Thoracic aorta (tissue), 2 donors: ENCODE measurements at places on chromosomes 7 and 10. TPM values are rescaled to one million over a fixed set of nuclear protein-coding genes. Genes with fewer than 3 reads are reported as not detected.

GRCh38 chr7:1358376-1359050, 100.8 kb downstream of the MICALL2 start:
- no peaks in the 10 kb centered on the region for H3K27me3 ChIP-seq
- H3K27ac ChIP-seq: no peak overlapping the region
- DNase-seq: no peak
- H3K4me3 ChIP-seq: no peak overlapping the region
- H3K4me1 ChIP-seq: no peaks in the 10 kb centered on the region

GRCh38 chr7:106788637-106789036, 76.4 kb upstream of the PIK3CG start:
- no peaks in the 10 kb centered on the region for H3K27me3 ChIP-seq
- H3K4me1 ChIP-seq: no peaks in the 10 kb centered on the region
- H3K4me3 ChIP-seq: no peak overlapping the region
- DNase-seq: no peak
- H3K27ac ChIP-seq: no peak overlapping the region
- H3K36me3 ChIP-seq: no peaks in the 10 kb centered on the region

GRCh38 chr10:73096449-73097304, at the start of gene P4HA1:
Gene P4HA1 (minus strand): TSS chr10:73096866. CDS start chr10:73074883, 21,983 bp downstream.
- peak; percentile 93 for DNase-seq
- H3K4me1 ChIP-seq: peaks cover 21% of the 10 kb centered on the region
- H3K27ac ChIP-seq: peak within 1 kb of the TSS; percentile 95
- H3K36me3 ChIP-seq: no peaks in the 10 kb centered on the region

- peak within 1 kb of the TSS; percentile 88 for H3K4me3 ChIP-seq
- H3K36me3 ChIP-seq: peaks cover 7% of the 10 kb centered on the region
- H3K4me1 ChIP-seq: peaks cover 35% of the 10 kb centered on the region
- no peak for DNase-seq
- peak within 1 kb of the TSS; percentile 94 for H3K27ac ChIP-seq
These were observed at the start of gene BCAP29 for GRCh38 chr7:107579885-107580715. Gene BCAP29 (plus strand): TSS chr7:107580246. CDS start chr7:107580773, 527 bp downstream.

Gene IFIT3
- 22.7 TPM for total RNA-seq

GRCh38 chr10:78215645-78216044, 182.0 kb downstream of the RPS24 start:
- peak overlapping the region; percentile 11 for H3K4me3 ChIP-seq
- DNase-seq: peak; percentile 42
- no peaks in the 10 kb centered on the region for H3K27me3 ChIP-seq
- H3K4me1 ChIP-seq: peaks cover 19% of the 10 kb centered on the region

Gene ACTA2
- 4,797 TPM for total RNA-seq

GRCh38 chr7:72326811-72327210, 85.3 kb downstream of the CALN1 start:
- DNase-seq: no peak
- no peak overlapping the region for H3K4me3 ChIP-seq
- no peaks in the 10 kb centered on the region for H3K27me3 ChIP-seq
- no peaks in the 10 kb centered on the region for H3K36me3 ChIP-seq
- H3K4me1 ChIP-seq: no peaks in the 10 kb centered on the region
- H3K27ac ChIP-seq: no peak overlapping the region

Gene ADIRF
- 644 TPM for total RNA-seq

Gene SPDYE16
- total RNA-seq: 1.4 TPM

Gene FAM13C
- 30.9 TPM for total RNA-seq

Gene GFRA1
- total RNA-seq: 5.8 TPM

Gene AEBP1
- total RNA-seq: 1,415 TPM

Gene NRG3
- total RNA-seq: 0.41 TPM

Gene RASA4B
- 21.9 TPM for total RNA-seq

Gene C10orf62
- total RNA-seq: not detected

GRCh38 chr7:75072981-75073283, 670 bp downstream of the RCC1L start:
- no peaks in the 10 kb centered on the region for H3K27me3 ChIP-seq
- H3K27ac ChIP-seq: peak overlapping the region; percentile 89
- no peak for DNase-seq
- H3K36me3 ChIP-seq: peaks cover 26% of the 10 kb centered on the region

GRCh38 chr10:58608826-58609531, 96.3 kb downstream of the BICC1 start:
- no peaks in the 10 kb centered on the region for H3K4me1 ChIP-seq
- no peaks in the 10 kb centered on the region for H3K36me3 ChIP-seq
- no peaks in the 10 kb centered on the region for H3K27me3 ChIP-seq
- no peak overlapping the region for H3K4me3 ChIP-seq
- no peak for DNase-seq

Gene PBLD
- 8.0 TPM for total RNA-seq

DNA sequence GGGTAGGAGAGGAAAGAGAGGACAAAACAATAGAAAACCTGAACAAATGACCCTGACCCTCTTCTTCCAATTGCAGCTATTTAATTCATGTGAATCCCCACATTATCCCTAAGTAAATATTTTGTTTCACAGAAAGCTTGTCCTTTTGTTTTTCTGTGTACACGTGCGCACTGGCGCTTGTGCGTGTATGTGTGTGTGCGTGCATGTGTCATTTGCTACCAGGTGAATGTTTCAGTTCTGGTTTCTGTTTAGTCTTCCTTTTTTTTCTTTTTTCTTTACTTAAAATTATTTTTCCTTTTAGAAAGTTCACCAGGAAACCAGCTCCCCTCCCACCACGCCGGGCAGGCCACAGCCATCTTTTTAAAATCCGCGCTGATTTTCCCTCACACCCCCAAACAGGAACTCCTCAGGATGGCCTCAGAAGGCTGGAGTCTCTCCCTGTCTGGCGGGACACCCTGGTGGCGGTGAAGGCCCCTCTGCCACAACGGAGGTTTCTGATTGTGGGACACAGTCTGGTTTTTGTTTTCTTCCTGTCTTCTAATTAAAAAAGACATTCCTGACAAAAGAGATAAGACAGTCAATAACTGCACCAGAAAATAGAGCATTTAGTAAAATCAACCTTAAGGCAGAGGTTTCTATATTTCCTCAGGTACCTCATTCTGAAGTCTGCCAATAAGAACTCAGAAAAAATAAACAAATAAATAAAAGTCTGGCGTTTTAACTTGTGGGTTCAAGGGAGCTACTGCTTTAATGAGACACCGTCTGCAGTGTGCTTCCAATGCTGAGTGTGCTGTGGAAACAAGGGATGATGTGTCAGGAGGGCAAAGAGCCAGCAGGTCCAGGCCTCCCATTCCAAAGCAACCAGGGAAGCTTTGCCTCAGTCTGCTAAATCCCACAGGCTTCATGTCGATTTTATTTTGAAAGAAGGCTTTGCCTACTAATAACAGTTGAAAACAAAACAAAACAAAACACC, 17.4 kb downstream of the IRF5 start:
- H3K4me3 ChIP-seq: no peak overlapping the region
- no peak for DNase-seq

Gene LBX1
- not detected for total RNA-seq

Gene PRRT4
- 3.7 TPM for total RNA-seq

- H3K27ac ChIP-seq: peak overlapping the region; percentile 99
- H3K27me3 ChIP-seq: no peaks in the 10 kb centered on the region
- H3K36me3 ChIP-seq: no peaks in the 10 kb centered on the region
- peak overlapping the region; percentile 51 for H3K4me3 ChIP-seq
- no peak for DNase-seq
- H3K4me1 ChIP-seq: peaks cover 56% of the 10 kb centered on the region
These were observed 89.9 kb downstream of the RNF216 start for GRCh38 chr7:5691606-5692005.

Gene ADCYAP1R1
- total RNA-seq: 1.4 TPM

DNA sequence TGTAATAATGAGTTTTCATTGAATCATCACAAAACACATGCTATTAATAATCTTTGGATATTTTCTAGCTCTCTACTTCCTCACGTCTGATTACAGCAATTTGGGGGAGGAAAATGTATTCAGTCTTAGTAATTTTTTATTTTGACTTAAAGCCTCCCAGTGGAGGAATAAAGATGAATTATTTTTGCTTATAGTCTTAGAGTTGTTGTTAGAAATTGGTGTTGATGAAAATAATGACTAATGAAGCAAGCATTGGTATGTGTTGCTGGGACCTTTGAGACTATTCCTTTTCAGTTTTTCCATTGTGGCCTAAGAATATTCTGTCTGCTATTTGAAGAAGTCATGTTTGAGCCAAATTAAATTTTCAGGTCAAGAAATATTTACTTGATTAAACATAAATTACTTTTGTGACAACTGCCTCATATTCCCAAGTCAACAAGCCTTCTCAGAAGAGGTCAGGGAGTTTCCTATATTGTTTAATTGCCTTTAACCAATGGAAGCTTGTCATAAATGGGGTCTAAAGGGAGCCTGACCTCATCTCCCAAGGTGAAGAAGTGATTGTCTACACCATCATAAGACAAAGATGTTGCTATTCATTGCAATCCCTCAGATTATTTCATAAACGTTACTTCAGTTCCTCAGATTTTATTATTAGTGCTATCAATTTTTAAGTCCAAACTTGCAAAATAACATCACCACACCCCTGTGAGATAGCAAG, 90.0 kb downstream of the ST7 start:
- no peak overlapping the region for H3K4me3 ChIP-seq
- H3K27ac ChIP-seq: peak overlapping the region; percentile 50
- peaks cover 62% of the 10 kb centered on the region for H3K4me1 ChIP-seq
- H3K27me3 ChIP-seq: no peaks in the 10 kb centered on the region
- no peak for DNase-seq

DNA sequence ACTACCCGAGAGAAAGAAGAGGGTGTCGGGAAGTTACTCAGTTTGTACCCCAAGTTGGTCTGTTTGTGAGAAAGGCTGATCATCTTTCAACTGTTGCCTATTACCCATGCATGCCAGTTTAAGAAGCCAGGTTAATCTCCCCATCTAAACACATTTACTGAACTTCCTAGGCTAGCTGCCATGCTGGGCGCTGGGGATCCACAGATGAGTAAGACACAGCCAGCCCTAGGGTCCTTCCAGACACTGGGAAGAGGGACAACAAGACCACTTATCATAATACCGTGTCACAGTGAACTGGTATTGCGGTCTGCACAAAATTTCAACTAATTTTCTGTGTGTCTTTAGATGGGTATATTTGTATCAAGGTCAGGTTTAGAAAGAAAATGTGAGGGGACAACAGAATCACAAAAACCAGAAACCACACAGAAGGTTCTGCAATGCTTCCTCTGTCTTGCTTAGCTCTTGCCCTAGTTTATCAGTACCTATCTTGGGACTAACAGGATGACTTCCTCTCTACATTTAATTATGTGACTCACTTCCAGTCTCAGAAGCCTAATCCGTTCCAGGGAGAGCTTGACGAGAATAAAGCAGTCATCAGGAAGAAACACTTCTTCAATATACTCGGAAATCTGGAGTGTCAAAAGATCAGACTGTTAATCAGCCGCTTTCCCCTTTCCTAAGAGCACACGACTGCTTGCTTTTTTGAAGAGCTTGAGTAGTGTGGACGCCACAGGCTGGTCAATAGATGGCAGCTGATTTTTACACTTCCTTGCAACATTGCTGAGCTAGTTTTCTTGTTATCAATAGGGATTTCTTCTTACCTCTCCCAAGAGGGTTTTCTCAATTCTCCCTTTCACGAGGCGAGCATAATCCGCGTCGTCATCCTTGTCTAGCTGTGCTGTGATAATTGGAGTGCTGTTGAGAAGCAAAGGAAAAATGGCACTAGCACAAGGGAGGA, 45.7 kb downstream of the POLR3A start:
- no peak overlapping the region for H3K4me3 ChIP-seq
- peaks cover 61% of the 10 kb centered on the region for H3K36me3 ChIP-seq
- peaks cover 27% of the 10 kb centered on the region for H3K4me1 ChIP-seq
- no peak for DNase-seq
- H3K27ac ChIP-seq: no peak overlapping the region

GRCh38 chr7:30929686-30930085, 18.0 kb downstream of the AQP1 start:
- no peak for DNase-seq
- H3K36me3 ChIP-seq: peaks cover 22% of the 10 kb centered on the region
- peaks cover 5% of the 10 kb centered on the region for H3K4me1 ChIP-seq
- H3K4me3 ChIP-seq: no peak overlapping the region
- no peak overlapping the region for H3K27ac ChIP-seq

GRCh38 chr7:116315803-116316202, 105.5 kb downstream of the TES start:
- H3K27me3 ChIP-seq: no peaks in the 10 kb centered on the region
- H3K36me3 ChIP-seq: no peaks in the 10 kb centered on the region
- H3K4me3 ChIP-seq: no peak overlapping the region
- DNase-seq: no peak

GRCh38 chr7:38839851-38840250, 69.1 kb downstream of the VPS41 start:
- H3K27me3 ChIP-seq: no peaks in the 10 kb centered on the region
- H3K4me1 ChIP-seq: no peaks in the 10 kb centered on the region
- H3K27ac ChIP-seq: no peak overlapping the region
- H3K36me3 ChIP-seq: no peaks in the 10 kb centered on the region
- no peak for DNase-seq
- no peak overlapping the region for H3K4me3 ChIP-seq

Gene GDF10
- total RNA-seq: 2.5 TPM

GRCh38 chr10:17607603-17608332, 9.4 kb downstream of the HACD1 start:
- DNase-seq: no peak
- H3K36me3 ChIP-seq: peaks cover 3% of the 10 kb centered on the region
- no peak overlapping the region for H3K4me3 ChIP-seq
- H3K27me3 ChIP-seq: no peaks in the 10 kb centered on the region

DNA sequence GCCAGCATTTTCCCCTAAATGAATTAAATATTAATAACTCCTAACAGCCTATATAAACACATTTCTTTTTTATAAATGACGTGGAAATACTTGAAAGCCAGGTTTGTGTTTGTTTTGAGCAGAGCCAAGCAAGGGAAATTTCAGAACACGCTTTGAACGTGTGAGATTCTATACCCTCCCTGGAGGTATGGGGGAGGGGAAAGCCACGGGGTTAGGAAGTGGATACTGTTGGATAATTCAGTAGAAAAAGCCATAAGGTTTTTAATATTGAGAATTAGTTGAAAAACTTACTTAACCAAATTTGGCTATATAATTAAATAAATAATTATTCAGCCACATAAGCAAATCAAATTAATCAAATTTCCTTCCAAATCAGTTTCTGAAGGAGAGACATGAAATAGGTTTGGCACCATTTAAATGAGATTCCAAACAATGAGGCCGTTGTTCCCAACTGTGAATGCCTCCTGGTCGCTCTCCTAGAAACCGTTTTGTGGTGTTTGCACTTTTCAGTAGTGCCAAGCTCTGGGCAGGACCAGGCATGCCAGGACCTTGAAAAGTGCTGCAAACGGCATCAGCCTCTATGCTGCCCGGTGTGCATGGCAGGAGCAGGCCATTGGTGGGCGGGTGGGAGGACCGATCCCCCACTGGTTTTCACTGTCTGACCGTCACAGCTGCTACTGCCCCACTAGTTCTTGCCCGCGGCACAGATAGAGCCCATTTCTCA, 88.1 kb downstream of the SEPTIN14 start:
- no peak for DNase-seq
- H3K4me1 ChIP-seq: no peaks in the 10 kb centered on the region
- no peaks in the 10 kb centered on the region for H3K36me3 ChIP-seq
- H3K4me3 ChIP-seq: no peak overlapping the region

GRCh38 chr10:108421266-108421665, 1256.8 kb upstream of the SORCS1 start:
- no peaks in the 10 kb centered on the region for H3K36me3 ChIP-seq
- H3K27ac ChIP-seq: no peak overlapping the region
- no peaks in the 10 kb centered on the region for H3K4me1 ChIP-seq
- no peaks in the 10 kb centered on the region for H3K27me3 ChIP-seq

DNA sequence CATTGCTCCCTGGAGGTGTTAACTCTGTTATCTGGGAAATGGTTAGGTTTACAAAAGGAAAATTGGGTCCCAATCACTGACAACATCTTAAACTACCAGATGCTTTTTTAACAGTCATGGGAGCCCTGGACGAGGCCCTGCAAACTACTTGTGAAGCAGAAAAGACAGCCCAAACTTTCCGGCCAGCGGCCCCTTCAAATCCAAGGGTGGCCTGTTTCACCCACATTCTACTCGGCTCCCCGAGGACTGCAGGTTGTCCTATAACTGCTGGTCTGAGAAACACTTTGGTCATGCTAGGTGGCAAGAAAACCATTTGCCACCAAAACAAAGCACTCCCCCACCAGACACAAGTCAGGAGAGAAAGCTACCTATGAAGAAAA, 2.6 kb downstream of the TUBGCP2 start:
- H3K36me3 ChIP-seq: peaks cover 17% of the 10 kb centered on the region
